ENCODE measurements at places on chromosomes 12 and 14.

DNA sequence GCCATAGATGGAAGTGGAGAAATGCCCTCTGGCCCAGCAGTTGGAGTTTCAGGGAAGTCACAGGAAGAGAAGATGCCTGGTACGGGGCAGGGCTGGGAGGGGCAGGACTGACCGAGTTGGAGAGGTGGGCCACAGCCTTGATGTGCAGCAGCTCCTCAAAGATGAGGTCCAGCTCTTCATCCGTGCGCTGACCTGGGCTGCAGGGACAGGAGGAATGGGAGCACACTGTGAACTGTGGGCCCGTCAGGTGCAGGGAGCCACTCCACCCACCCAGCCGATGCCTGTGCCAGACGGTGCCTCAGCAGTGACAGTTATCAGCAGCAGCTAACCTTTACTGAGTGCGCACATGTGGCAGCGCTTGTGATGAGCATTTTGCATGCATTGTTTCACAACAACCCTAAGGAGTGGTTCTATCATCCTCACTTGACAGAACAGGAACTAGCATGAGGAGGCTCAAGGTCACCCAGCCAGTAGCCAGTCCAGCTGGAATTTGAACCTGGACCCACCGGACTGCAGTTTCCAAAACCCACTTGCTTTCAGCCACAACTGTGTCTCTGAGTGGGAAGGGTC lies 8.4 kb downstream of the RAPGEF3 start:
- no peak for DNase-seq

DNA sequence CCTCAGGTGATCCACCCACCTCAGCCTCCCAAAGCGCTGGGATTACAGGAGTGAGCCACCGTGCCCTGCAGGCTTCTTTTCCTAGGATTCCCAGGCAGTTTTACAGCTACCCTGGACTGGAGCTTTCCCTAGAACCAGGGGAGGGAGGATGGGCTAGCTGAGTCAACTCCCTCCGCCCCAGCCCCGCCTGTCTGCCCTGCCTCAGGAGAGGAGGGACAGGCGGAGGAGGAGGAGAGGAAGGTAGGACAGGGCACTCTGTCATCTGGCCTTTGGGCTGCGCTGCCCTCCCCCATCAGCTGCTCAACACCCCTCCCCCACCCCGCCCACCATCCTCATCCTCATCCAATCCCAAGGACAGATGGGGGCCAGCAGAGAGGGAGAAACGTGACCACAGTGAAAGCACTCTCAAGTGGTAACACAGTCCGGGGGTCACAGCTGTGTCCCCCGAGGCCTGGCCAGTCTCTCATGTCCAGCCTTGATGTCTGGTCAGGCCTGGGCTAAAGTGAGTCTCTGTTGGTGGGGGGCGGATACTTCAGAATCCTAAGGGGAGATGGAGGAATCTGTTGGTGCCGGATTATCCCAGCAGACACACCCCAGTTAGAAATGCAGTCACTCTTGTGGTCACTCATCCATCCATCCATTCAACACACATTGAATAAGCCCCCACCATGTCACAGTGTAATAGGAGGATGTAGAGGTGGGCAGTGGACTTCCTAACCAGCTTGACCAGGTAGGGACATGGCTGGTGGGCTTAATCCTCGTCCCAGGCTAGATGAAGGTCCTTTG lies 12.3 kb downstream of the FIGNL2 start:
- no peak for DNase-seq

DNA sequence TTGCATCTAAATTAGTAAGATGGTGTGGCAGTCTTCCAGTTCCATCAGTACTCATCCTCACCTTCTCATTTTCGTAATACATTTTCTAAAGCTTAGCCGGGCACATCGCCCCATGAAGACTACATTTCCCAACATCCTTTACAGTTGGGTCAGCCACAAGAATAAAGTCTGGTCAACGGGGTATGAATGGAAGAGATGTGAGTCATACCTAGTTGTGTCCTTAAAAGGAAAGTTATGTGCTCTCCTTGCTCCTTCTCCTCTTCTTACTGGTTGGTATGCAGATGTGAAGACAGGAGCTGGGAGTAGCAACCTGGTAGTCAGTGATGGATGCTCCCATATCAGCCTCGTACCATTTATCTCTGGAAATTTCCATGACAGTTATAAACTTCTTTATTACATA lies 35.9 kb upstream of the EGLN3 start:
- no peak for DNase-seq

DNA sequence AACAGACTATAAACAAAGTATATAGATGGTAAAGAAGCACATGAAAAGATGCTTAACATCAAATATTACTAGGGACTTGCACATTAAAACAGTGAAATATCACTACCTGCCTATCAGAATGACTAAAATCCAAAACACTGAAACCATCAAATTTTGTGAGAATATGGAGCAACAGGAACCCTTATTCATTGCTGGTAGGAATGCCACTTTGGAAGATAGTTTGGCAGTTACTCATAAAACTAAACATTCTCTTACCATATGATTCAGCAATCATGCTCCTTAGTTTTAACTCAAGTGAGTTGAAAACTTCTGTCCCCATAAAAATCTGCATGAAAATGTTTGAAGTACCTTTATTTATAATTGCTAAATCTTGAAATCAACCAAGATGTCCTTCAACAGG lies 297.6 kb downstream of the DAD1 start:
- DNase-seq: no peak

GRCh38 chr12:32273712-32274111 lies 125.6 kb upstream of the FGD4 start:
- DNase-seq: peak; percentile 24

GRCh38 chr14:74510959-74511409 lies 17.4 kb downstream of the ISCA2 start:
- DNase-seq: no peak

DNA sequence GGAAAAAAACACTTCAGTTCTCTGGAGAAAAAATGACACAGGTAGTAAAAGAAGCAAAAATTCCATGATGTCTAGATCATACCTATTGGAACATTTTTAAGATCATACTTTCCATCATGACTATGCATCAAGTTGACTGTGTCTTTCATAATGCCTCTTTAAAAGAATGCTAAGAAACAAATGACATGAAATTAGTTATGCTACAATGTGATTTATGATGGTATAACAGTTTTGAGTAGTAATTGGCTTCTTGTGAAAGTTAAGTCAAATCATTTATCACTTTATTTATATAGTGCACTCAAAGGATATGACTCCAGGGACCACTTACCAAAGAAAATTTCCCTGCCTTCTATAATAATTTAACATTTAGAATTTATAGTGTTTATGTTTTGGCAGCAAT lies 28.5 kb downstream of the RASSF9 start:
- no peak for DNase-seq

GRCh38 chr14:78340250-78340649 lies 170.1 kb downstream of the NRXN3 start:
- no peak for DNase-seq

GRCh38 chr12:400828-401227 lies 616 bp upstream of the CCDC77 start:
- DNase-seq: no peak

GRCh38 chr12:12582193-12582881 lies 19.7 kb upstream of the DUSP16 start:
- DNase-seq: no peak

Data from effector CD8-positive, alpha-beta T cell (primary cell).